ENCODE measurements at places on chromosomes 5 and 9. TPM values are rescaled to one million over a fixed set of nuclear protein-coding genes. Genes with fewer than 3 reads are reported as not detected.

- DNase-seq: no peak
These were observed 130.9 kb downstream of the CCDC192 start for GRCh38 chr5:127834094-127834531.

The SOHLH1 gene
- not detected for polyA plus RNA-seq

The IFNA2 gene
- not detected for polyA plus RNA-seq

GRCh38 chr5:77418601-77419581 is 73.2 kb downstream of the WDR41 start:
- DNase-seq: no peak

DNA sequence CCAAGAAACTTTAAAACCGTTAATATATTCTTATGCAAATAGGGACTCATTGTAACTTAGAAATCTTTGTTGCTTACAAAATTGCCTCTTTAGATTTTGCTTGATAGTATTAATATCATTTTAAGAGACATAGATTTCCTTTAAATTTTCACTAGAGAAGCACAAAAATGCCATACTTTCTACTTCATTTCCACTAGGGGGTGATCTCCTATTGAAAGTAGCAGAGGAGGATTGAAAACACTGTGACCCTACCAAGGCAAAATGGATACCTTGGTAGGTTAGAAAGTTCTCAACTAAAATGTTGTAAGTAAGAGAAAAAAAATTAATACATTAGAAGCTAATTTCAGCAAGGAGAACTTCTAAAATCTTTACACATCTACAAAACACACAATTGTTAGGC is 204.9 kb downstream of the CHSY3 start:
- DNase-seq: no peak

- no peak for DNase-seq
These were observed 10.4 kb downstream of the RAI14 start for GRCh38 chr5:34666392-34667080.

DNA sequence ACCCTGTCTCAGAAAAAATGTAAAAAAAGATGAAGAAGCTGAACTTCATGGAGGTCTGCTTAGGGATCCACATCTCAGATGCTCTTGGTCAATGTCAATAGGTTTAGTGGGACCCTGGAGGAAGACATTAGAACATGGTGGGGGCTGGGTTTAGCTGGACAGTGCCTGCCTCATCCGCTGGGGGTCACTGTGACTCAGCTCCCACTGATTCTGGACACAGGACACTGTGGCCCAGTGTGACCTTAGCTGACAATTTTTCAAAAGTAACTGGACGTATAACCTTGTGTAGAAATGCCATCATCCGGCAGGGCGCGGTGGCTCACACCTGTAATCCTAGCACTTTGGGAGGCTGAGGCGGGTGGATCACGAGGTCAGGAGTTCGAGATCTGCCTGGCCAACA is 7.3 kb upstream of the HNRNPAB start:
- no peak for DNase-seq

DNA sequence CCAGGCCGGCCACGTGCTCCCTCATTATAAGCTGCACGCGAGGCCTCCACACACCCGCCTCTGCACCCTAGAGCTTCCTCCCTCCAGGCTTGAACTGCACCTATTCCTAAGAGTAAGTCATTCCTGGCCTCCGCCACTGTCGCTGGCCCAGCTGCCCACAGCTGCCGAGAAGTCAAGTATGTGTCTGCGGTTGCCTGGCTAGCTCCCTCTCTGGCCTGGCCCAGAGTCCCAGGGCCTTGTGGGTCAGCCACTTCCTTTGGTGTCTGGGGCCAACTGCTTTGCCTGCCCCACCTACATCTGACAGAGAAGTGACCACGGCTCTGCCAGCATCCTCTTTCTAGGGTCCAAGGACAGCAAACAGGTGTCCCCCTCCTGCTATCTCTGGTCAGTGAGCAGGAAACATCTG is 18.3 kb downstream of the ABO start:
- no peak for DNase-seq

DNA sequence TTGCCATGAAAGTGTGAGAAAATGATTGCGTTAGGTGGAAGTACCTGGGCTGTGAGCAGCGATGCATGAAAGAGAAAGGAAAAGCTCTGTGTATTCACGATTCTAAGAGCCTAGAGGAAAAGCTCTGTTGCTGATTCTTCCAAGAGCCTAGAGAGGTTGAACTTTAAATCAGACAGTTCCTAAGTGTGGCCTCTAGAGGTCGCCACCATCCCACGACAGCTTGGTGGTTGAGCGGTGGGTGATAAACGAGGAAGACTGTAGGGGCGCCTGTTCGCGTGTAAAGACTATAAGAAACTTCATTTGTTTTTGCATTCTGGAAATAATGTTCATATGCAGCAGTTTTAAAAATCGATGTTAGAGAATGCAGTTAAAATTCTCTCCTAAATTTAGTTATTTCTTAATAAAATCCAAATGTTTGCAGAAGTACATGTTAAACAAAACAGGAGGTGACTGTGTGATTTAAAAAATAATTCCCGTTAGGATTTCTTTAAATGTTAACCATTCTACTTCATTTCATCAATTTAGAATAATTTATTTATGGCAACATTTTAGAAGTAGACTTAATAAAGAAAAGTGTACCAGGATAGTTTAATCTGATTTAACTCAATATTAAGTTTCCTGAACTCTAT is 107.7 kb downstream of the TENT4A start:
- DNase-seq: no peak

The CORO2A gene
- polyA plus RNA-seq: 11.7 TPM

- DNase-seq: no peak
These were observed 128.4 kb downstream of the MAST4 start for GRCh38 chr5:66724349-66725139.

- no peak for DNase-seq
These were observed 2.3 kb upstream of the AK3 start for GRCh38 chr9:4743131-4743875.

The NUTM2F gene
- polyA plus RNA-seq: not detected

DNA sequence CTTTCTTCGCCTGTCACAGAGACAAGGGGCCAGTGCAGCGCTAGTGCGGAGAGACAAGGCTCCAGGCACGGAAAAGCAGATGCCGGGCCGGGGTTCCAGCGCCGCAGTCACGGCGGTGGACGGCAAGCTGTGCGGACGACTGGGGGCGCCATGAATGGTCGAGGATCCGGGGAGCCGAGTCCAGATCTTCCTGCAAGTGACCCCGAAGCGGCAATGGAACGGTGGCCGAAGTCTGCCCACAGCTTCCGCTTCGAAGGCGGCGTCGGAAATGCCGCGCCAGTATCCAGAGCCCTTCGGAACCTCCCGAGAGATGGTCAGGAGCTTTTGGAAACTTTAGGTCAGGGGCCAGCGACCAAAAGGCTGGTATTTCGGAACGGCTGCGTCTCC is 601 bp upstream of the FAF2 start:
- no peak for DNase-seq

The PCDHGB3 gene
- polyA plus RNA-seq: 0.22 TPM

DNA sequence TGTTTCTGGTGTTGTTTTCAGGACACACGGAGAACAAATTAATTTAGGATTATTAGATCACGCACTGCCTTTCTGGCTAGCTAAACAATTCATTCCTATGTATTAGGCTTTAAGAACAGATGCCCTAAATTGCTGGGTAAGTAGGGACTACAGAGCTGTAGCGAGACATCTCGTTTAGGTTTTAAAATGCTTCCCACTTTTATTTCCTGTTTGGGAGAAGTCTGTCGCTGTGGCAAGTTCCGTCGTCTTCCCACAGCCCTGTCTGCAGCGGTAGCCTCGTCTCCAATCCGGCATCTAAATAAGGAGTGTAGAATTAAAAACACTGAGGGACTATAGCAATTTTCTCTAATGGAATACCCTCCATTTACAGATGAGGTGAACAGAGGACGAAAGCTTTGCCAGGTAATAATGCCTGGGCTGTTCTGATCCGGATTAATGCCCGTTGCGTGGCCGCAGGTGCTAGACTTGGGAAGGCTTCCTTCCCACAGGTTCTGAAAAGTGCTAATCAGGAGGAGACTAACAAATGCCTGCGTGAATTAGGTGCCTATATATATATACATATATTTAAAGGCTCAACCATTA is 1.3 kb upstream of the TRIM36 start:
- DNase-seq: no peak

DNA sequence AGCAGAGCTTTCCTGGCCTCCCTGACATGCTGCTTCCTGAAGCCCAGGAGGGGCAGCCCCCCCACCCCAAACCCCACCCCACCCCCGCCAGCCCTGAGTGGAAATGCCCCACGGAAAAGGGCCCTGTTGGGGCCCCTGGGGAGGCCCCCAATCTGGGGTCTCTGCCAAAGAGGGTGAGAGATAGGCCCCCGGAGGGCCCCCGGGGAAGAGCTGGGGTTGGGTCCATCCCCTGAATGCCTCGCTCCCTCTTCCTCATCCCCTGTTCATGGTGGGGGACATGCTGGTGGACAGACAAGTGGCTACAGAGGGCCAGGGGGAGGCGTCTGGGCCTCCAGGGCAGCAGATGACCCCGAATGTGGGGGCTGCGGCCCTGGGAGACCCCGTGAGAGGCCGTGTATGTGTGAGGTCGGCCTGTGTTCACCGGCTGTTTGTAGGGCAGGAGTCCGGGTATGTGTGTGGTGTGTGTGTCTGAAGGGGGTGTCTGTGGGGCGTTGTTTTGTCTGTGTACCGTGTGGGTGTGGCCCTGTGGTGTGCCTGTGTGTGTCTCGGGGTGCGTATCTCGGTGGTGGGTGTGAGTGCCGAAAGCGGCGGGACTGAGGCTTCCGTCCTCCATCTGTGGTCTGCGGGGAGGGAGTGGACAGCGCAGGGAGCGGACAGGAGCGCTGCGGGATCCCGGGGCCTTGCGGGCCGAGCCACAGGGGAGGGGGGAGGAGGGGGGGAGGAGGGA is 11.3 kb downstream of the C9orf50 start:
- DNase-seq: peak; percentile 63

- no peak for DNase-seq
These were observed 39.7 kb downstream of the ACTL7B start for GRCh38 chr9:108816037-108816436.

- DNase-seq: no peak
These were observed 329 bp downstream of the SYK start for GRCh38 chr9:90801973-90802322.

The PDZD2 gene
- polyA plus RNA-seq: 0.73 TPM

The SPAG8 gene
- polyA plus RNA-seq: 1.7 TPM

DNA sequence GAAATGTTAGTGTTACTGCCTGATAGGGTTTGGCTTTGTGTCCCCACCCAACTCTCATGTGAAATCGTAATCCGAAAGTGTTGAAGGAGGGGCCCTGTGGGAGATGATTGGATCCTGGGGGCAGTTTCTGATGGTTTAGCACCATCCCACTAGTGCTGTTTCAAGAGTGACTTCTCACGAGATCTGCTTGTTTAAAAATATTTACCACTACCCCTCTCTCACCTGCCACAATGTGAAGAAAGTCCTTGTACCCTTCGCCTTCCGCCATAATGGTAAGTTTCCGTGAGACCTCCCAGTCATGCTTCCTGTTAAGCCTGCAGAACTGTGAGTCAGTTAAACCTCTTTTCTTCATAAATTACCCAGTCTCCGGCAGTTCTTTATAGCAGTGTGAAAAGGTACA is 2.6 kb upstream of the RFX3 start:
- DNase-seq: no peak

- no peak for DNase-seq
These were observed 132.7 kb upstream of the IER5L start for GRCh38 chr9:129310666-129311350.
